Thoracic aorta (tissue), 2 donors: ENCODE measurements at places on chromosomes 7 and 10. TPM values are rescaled to one million over a fixed set of nuclear protein-coding genes. Genes with fewer than 3 reads are reported as not detected.

LIPN gene
- not detected for total RNA-seq

DNA sequence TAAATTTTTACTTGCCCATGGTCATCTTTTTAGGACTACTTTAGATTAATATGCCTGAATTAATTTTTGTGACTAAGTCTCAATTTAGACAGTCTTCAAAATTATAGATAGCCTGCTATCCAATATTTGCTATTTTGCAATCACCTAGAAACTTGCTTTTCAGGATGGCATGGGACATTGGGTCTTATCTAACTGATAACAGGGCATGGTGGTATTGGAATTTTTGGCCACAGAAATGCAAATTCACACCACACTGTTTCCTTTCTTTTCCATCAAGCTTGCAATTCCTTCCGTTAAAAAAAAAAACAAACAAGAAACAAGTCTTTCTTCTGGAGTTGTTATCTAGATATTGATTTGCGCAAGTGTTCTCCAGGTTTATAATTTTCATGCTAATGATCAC, 8.8 kb downstream of the ARL5B start:
- no peaks in the 10 kb centered on the region for H3K27me3 ChIP-seq
- H3K27ac ChIP-seq: no peak overlapping the region
- peaks cover 15% of the 10 kb centered on the region for H3K36me3 ChIP-seq
- H3K4me3 ChIP-seq: no peak overlapping the region
- no peak for DNase-seq
- peaks cover 33% of the 10 kb centered on the region for H3K4me1 ChIP-seq

DNA sequence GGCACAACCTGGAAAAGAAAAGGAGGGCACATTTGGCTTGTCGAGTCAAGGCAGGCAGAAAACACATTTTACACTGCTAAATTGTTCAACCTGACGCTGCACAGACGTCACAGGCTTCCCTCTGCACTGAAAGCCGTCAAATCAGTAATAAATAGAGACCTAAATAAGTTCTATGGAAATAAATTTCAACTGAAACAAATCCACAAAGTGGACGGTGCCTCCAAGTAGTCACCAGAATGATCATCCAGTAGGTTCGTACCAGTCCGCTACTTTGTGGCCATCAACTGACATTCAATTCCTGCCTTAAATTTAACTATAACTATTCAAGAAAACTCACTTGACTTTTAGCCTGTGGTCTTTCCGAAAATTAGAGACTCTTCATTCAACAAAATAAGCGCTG, 49.0 kb downstream of the NPVF start:
- H3K4me3 ChIP-seq: peak overlapping the region; percentile 84
- peaks cover 8% of the 10 kb centered on the region for H3K4me1 ChIP-seq
- no peaks in the 10 kb centered on the region for H3K27me3 ChIP-seq
- H3K27ac ChIP-seq: peak overlapping the region; percentile 83
- no peaks in the 10 kb centered on the region for H3K36me3 ChIP-seq

DNA sequence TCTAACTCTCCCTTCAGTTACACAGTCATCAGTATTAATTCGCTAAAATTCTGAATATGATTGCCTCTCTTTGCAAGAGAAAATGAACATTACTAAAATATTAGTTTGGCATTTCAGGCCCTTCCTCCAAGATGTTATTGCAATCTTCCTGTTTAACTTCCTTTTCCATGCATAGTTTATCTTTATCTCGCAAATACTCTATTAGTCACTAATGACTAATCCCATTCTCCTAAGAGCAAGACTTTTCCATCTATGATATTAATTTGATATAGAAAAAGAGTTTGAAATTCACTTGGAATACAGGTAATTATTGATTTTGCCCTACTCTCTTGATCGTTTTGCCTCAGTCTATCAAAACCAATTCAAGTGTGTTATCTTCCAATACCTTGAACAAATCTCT, 41.8 kb upstream of the SEMA3A start:
- no peak overlapping the region for H3K27ac ChIP-seq
- H3K4me1 ChIP-seq: peaks cover 3% of the 10 kb centered on the region
- no peak for DNase-seq
- H3K27me3 ChIP-seq: no peaks in the 10 kb centered on the region
- H3K4me3 ChIP-seq: no peak overlapping the region

OLAH gene
- total RNA-seq: not detected

DNA sequence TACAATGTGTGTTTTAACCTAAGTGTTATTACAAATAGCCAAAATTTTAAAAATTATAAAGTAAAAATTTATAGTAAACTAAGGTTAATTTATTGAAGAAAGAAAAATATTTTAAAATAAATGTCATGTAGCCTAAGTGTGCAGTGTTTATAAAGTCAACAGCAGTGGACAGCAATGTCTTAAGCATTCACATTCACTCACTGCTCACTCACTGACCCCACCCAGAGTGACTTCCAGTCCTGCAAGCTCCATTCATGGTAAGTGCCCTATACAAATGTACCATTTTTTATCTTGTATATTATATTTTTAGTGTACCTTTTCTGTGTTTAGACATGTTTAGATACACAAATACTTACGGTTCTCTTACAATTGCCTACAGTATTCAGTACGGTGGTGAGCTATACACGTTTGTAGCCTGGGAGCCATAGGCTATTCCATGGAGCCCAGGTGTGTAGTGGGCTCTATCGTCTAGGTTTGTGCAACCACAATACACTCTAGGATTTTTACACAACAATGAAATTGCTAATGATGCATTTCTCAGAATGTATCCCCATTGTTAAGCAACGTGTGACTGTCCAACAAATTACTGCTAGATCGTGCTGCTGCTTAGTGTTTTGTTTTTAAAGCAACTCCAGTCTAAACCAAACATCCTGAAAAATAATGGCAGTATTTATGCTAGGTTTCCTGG, 108.9 kb upstream of the NAMPT start:
- H3K4me1 ChIP-seq: no peaks in the 10 kb centered on the region
- no peak overlapping the region for H3K27ac ChIP-seq
- no peak for DNase-seq
- no peaks in the 10 kb centered on the region for H3K27me3 ChIP-seq
- no peaks in the 10 kb centered on the region for H3K36me3 ChIP-seq

DNA sequence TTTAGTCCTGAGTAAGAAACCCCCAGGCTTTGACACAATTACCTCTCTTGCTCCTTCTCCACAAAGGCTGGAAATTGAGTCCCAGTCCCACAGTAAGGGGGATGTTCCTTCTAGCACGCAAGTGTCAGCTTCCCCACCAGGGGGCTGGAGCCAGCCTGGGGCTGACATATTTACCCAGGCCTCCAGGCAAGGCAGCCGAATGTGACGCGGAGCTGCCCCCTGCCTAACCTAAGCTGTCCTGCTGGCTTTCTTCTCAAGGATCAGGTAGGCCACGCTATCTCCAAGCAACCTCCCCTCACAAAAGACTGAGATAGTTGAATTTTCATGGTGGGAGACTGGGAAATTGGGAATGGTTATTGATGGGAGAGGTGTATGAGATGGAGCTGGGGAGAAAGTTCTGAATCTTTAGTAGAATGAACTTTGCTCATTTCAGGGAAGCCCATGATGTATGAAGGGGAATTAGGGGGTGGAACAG, 19.2 kb upstream of the BMPER start:
- DNase-seq: no peak
- H3K27me3 ChIP-seq: no peaks in the 10 kb centered on the region
- peaks cover 6% of the 10 kb centered on the region for H3K4me1 ChIP-seq
- H3K4me3 ChIP-seq: no peak overlapping the region

DNA sequence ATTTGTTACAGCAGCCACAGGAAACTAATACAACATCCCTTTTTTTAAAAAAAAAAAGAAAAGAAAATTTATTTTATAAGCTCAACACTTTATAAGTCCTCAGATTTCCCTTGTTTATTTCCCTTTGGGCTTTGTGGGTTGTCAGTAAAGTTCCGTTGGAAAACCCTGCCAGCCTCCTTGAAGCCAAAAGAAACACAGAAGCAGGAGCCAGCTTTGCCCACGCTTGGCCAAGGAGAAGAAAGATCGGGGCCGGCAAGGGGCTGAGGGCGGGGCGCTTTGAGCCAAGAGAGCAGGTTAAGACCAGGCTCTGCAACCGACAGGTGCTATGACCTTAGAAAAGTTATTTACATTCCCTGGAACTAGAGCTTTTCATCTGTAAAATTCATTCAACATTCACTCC, 72.7 kb downstream of the RGS10 start:
- H3K4me3 ChIP-seq: no peak overlapping the region
- no peaks in the 10 kb centered on the region for H3K27me3 ChIP-seq
- H3K36me3 ChIP-seq: no peaks in the 10 kb centered on the region
- H3K4me1 ChIP-seq: no peaks in the 10 kb centered on the region

- peak overlapping the region; percentile 81 for H3K27ac ChIP-seq
- H3K4me1 ChIP-seq: peaks cover 54% of the 10 kb centered on the region
- H3K36me3 ChIP-seq: no peaks in the 10 kb centered on the region
- H3K27me3 ChIP-seq: no peaks in the 10 kb centered on the region
- H3K4me3 ChIP-seq: peak overlapping the region; percentile 90
These were observed 488 bp downstream of the EIF4H start for GRCh38 chr7:74174606-74175082.

FAM180A gene
- total RNA-seq: 79.1 TPM

- no peak for DNase-seq
- no peaks in the 10 kb centered on the region for H3K36me3 ChIP-seq
- no peaks in the 10 kb centered on the region for H3K4me1 ChIP-seq
- no peak overlapping the region for H3K27ac ChIP-seq
These were observed 33.2 kb upstream of the ZNF479 start for GRCh38 chr7:57165285-57165899.

DNA sequence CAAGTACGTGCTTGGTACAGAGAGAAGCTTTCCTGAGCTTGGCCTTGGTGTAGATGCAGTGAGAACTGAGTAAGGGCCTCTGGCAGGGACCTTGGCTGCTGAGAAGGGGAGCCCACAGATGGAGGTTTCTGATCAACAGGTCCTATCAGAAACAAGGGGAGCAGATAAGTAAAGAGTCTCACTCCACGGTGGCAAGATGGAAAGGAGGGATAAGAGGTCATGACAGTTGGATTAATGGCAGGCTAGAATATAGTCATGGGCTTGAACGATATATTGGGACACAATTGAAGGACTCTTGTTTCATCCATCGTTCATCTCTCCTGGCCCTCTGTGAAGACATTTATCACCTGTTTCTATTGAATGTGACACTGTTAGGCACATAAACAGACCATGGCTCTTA, 41.5 kb downstream of the MET start:
- no peaks in the 10 kb centered on the region for H3K27me3 ChIP-seq
- no peak overlapping the region for H3K27ac ChIP-seq
- no peaks in the 10 kb centered on the region for H3K36me3 ChIP-seq
- DNase-seq: no peak
- H3K4me3 ChIP-seq: no peak overlapping the region

KCNIP2 gene
- total RNA-seq: 1.1 TPM
